ENCODE measurements at places on chromosomes 5 and 9.

DNA sequence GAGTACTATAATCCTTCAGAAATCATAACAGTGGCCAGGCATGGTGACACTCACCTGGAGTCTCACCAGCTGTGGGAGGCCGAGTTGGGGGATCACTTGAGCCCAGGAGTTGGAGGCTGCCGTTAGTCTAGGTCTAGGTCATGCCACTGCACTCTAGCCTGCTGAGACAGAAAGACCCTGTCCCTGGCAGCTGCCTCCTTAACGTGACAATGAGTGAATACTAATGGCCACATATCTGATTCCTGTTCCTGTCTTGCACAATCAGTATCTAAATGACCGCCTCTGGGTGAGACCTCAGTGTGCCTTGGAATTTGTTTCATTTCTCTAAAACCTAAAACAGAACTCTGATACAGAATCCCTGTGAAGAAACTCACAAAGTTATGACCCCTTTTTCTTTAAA, 131.0 kb upstream of the DAB2 start:
- no peak overlapping the region for H3K4me3 ChIP-seq
- no peaks in the 10 kb centered on the region for H3K4me1 ChIP-seq
- no peak for DNase-seq
- no peak overlapping the region for H3K27ac ChIP-seq
- no peaks in the 10 kb centered on the region for H3K27me3 ChIP-seq

DNA sequence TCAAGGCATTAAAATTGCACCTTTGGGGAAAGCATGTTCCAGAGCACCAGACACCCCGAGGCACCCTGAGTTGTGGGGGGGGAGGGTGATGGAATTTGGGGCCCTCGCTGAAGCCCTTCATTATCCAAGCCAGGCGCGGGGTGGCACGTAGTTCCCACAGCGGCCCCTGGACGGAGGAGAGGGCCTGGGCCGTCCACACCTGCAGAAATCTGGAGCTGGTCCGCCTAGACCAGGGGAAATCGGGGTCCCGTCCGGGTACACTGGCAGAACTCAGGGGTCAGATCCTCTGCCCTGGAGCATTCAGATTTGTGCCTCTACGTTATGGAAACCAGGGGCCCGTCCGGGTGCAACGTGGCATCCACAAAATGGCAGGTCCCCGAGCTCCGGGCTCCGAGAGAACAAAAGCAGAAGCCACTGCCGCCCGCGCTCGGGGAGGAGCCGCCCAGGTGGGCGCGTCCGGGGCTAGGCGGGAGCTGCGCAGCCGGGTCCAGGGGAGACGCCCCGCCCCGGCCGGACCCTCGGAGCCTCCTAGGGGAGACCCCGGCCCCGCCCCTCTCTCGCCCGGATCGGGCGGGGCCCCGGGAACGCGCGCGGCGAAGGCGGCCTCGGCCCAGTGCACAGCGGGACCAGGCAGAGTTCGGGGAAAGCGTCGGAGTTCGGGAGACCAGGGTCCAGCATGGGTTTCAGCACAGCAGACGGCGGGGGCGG, at the start of gene PLEKHG4B:
TSS of gene PLEKHG4B (plus strand) at position 613 of the 708 bp plus-strand sequence. CDS start at position 677, 64 bp downstream.
- H3K27me3 ChIP-seq = no peaks in the 10 kb centered on the region
- H3K4me1 ChIP-seq = no peaks in the 10 kb centered on the region
- H3K4me3 ChIP-seq = no peak within 1 kb of the TSS
- no peak for DNase-seq

DNA sequence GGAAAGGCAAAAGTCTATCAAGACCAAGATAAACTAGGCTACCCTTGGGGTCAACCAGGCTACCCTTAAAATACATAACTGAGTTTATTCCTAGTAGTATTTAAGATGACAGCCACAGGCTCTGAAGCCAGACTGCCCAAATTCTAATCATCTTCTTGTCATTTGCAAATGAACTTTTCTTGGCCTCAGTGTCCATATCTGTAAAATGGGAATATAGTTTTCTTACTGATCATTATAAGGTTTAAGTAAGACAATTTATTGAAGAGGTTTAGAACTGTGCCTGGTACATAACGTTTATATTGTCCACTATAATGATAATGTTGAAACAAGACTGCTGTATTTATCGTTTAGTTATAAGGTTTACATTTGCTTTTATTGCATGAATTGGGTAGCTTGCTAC, 112.5 kb downstream of the SLC12A2 start:
- H3K4me1 ChIP-seq = no peaks in the 10 kb centered on the region
- H3K36me3 ChIP-seq = no peaks in the 10 kb centered on the region
- no peak for DNase-seq
- H3K27ac ChIP-seq = no peak overlapping the region
- H3K4me3 ChIP-seq = no peak overlapping the region

DNA sequence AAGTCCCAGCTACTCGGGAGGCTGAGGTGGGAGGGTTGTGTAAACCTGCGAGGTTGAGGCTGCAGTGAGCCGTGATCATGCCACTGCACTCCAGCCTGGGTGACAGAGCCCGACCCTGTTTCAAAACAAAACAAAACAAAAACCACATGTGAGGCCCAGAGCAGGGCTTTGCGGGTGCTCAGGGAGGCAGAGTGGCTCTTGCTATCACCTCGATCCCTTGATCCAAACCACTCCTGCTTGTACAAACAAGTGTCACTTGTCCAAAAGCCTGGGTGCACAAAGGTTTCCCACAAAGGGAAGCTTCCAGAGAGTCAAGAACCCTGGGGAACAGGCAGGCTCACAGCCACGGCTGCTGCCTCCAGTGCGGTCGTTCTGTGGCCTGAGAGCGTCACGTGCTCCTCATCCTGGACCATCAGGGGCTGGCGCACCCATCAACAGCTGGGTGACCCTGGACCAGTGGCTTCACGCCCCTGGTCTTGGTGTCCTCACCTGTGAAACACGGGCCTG, 162.7 kb downstream of the C9orf50 start:
- H3K36me3 ChIP-seq = no peaks in the 10 kb centered on the region
- peak; percentile 72 for DNase-seq
- H3K4me1 ChIP-seq = peaks cover 32% of the 10 kb centered on the region
- H3K27me3 ChIP-seq = no peaks in the 10 kb centered on the region

DNA sequence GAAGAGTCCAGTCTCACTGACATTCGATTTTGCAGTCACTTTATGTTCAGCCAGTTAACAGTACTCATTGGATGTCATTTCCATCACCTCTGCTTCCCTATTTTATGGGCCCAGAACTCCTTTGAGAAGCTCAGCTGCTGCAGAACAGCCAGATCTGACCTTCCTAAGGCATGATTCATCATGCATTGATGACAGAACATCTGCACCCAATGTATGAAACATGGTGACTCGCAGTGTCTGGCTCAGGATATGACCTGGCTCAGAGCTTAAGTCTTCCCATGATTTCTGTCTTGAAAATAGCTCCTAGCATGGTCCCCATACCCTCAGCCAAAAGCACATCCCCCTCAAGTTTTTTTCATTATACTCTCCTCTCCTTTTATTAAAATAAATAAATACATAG, 92.6 kb upstream of the TRIM32 start:
- H3K4me1 ChIP-seq = no peaks in the 10 kb centered on the region
- DNase-seq = no peak
- no peak overlapping the region for H3K27ac ChIP-seq

DNA sequence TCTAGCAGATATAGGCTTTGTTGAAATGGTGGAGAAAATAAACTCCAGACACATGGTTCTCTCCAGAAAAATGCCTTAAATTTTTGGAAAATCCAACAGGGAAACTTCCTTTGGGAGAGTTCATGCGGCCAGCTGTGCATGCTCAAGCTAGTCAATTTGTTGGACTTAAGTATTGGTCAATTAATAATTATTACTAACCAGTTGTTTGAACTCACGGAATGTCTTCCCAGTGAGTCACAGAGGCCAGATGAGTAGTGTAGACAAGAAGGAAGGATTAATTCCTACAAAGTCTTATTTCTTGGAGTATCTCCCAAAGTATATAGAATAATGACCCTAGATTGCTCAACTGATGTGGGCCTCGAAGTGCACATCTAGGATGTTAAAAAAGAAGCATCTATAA, 103.6 kb downstream of the MACIR start:
- H3K36me3 ChIP-seq = no peaks in the 10 kb centered on the region
- H3K27ac ChIP-seq = no peak overlapping the region
- no peak for DNase-seq
- H3K4me1 ChIP-seq = no peaks in the 10 kb centered on the region
- H3K4me3 ChIP-seq = no peak overlapping the region
- no peaks in the 10 kb centered on the region for H3K27me3 ChIP-seq

- no peak overlapping the region for H3K4me3 ChIP-seq
- no peak for DNase-seq
- H3K27ac ChIP-seq = no peak overlapping the region
- peaks cover 31% of the 10 kb centered on the region for H3K4me1 ChIP-seq
Observed at GRCh38 chr9:94610181-94610606, 16.6 kb upstream of the FBP2 start.

DNA sequence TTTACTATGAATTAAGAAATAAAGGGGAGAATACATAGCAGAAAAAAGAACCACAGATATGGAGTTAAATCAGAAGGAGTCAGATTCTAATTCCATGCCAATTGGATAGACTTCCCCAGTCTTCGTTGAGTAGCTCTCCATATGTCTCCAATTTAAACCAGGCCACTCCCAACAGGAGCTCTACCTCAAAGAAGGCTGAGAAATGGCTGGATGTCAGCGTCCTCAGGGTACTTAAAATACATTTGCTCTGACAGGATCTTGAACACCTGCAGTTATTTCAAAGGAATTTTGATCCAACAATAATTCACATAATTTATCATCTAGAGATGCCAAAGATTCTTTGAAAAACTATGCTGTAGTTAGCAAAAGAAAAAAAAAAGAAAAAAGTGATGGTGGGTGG, 133.9 kb upstream of the FBN2 start:
- no peak overlapping the region for H3K27ac ChIP-seq
- no peak for DNase-seq
- no peaks in the 10 kb centered on the region for H3K27me3 ChIP-seq
- no peaks in the 10 kb centered on the region for H3K36me3 ChIP-seq
- H3K4me1 ChIP-seq = no peaks in the 10 kb centered on the region
- no peak overlapping the region for H3K4me3 ChIP-seq

DNA sequence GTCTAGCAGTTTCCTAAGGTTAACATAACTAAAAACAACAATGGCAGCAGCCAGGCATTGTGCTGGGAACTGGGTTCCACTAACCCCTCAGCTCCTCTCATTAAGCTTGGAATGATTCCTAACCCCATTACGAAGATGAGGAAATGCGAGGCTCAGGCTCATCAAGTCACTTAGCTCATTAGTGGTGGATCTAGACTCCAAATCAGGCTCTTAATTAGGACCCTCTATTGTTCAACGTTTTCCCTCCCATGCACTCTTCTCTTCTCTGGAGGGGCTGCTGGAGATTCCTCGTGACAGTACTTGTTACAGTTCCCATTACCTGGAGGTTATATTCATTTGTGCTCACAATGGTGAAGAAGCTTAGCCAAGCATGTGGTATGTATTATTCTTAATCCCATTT, 6.5 kb downstream of the TAS2R1 start:
- H3K4me1 ChIP-seq = no peaks in the 10 kb centered on the region
- no peaks in the 10 kb centered on the region for H3K36me3 ChIP-seq
- no peak overlapping the region for H3K4me3 ChIP-seq
- DNase-seq = no peak
- no peaks in the 10 kb centered on the region for H3K27me3 ChIP-seq

- H3K27me3 ChIP-seq = no peaks in the 10 kb centered on the region
- H3K36me3 ChIP-seq = no peaks in the 10 kb centered on the region
- no peak overlapping the region for H3K4me3 ChIP-seq
- no peak overlapping the region for H3K27ac ChIP-seq
- no peak for DNase-seq
Observed at GRCh38 chr5:174970502-174970901, 246.1 kb downstream of the MSX2 start.

Measured in right lobe of liver (tissue), 6 donors.